ENCODE measurements at places on chromosomes 5 and 9. TPM values are rescaled to one million over a fixed set of nuclear protein-coding genes. Genes with fewer than 3 reads are reported as not detected.

The HMMR gene
- total RNA-seq, result 0.23 TPM

The ENHO gene
- total RNA-seq, result not detected

The ORM2 gene
- total RNA-seq, result not detected

The MUSK gene
- not detected for total RNA-seq

The CDX1 gene
- total RNA-seq, result 0.15 TPM

The LCN10 gene
- not detected for total RNA-seq

The SNX24 gene
- total RNA-seq, result 23.1 TPM

The TEX48 gene
- not detected for total RNA-seq

The FAM81B gene
- not detected for total RNA-seq

The CDH10 gene
- 0.70 TPM for total RNA-seq

The SLC6A18 gene
- not detected for total RNA-seq

The PCDHGA8 gene
- 2.0 TPM for total RNA-seq

The DND1 gene
- total RNA-seq, result not detected

The EFNA5 gene
- 4.4 TPM for total RNA-seq

The FBN2 gene
- 0.38 TPM for total RNA-seq

The PRDM9 gene
- not detected for total RNA-seq

The PCDHGC5 gene
- 1.8 TPM for total RNA-seq

The TNFSF8 gene
- total RNA-seq, result not detected

The HACD4 gene
- total RNA-seq, result 1.4 TPM

The TLR4 gene
- total RNA-seq, result 83.6 TPM

The DMGDH gene
- 0.68 TPM for total RNA-seq

The QRFP gene
- not detected for total RNA-seq

The C9 gene
- 1.4 TPM for total RNA-seq

The LVRN gene
- 1.5 TPM for total RNA-seq

The ABITRAM gene
- total RNA-seq, result 4.4 TPM

The OR1L8 gene
- not detected for total RNA-seq

The OCLN gene
- 3.5 TPM for total RNA-seq

The TLE1 gene
- total RNA-seq, result 21.5 TPM

The GPR151 gene
- total RNA-seq, result not detected

The BASP1 gene
- total RNA-seq, result 53.4 TPM

The GABRA6 gene
- not detected for total RNA-seq

The SPATA31A7 gene
- not detected for total RNA-seq

The IL3 gene
- not detected for total RNA-seq

The ADGRD2 gene
- total RNA-seq, result not detected

The INSYN2B gene
- 4.0 TPM for total RNA-seq

The SLC34A3 gene
- not detected for total RNA-seq

The LEAP2 gene
- total RNA-seq, result 0.08 TPM

The RXFP3 gene
- not detected for total RNA-seq

The SLC46A2 gene
- not detected for total RNA-seq

The CTXN3 gene
- not detected for total RNA-seq

The UGT3A2 gene
- total RNA-seq, result not detected

The MAP1B gene
- total RNA-seq, result 145 TPM

The PCDHB5 gene
- total RNA-seq, result 2.3 TPM

The MTX3 gene
- total RNA-seq, result 7.2 TPM
